ENCODE measurements at places on chromosomes 16 and 17.
A peak's percentile ranks its signal among the peaks of the same experiment; 100 is the strongest.

GRCh38 chr16:11014136-11014535 is 69.8 kb downstream of the CLEC16A start:
- no peak overlapping the region for H3K4me3 ChIP-seq
- no peak overlapping the region for H3K27ac ChIP-seq
- DNase-seq: no peak
- H3K36me3 ChIP-seq: peaks cover 49% of the 10 kb centered on the region

DNA sequence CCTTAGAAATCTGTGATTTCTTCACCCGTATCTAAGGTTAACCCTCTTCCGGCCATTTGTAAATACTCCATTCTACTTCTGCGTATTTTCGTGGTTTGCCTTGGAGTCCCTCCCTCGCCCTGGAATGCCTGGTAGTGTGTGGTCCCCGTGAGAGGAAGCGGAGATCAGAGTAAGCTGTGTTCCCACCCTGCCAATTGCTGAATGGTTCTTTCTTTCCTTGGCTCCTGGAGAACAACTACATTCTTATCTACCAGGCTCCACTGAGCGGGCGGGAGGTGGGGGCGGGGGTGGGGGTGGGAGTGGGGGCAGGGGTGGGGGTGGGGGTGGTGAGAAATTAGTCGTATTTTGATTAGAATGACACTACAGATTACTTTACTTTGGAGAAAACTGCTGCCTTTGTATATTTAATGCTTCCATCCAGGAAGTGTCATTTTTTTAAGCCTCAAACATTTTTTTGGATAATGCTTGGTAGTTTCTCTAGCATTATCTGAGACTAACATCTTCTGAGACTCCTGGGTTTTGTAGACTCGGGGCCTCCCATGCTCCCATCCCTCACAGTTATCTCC is 20.9 kb upstream of the FASN start:
- H3K27ac ChIP-seq: no peak overlapping the region
- no peaks in the 10 kb centered on the region for H3K27me3 ChIP-seq
- H3K36me3 ChIP-seq: peaks cover 6% of the 10 kb centered on the region
- H3K4me3 ChIP-seq: no peak overlapping the region
- H3K4me1 ChIP-seq: peaks cover 21% of the 10 kb centered on the region
- no peak for DNase-seq

DNA sequence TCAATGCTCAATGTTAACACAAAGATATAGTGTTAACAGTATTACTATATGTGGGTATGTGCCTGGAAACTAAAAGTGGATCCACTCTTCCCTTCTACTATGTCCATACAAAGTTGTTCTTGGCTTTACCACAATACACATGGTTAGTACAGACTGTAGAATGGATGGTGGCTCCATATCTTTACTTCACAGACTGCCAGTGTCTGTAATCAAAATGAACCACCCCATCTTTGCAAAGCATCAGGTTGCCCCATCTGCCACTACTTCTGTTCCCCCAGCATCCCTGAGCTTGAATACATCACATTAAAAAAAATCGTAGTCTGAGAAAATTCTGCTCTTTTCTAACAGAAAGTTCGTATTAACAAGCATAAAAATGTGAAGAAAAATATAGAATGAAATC is 30.0 kb downstream of the USP32 start:
- DNase-seq: no peak
- peaks cover 2% of the 10 kb centered on the region for H3K4me1 ChIP-seq
- peaks cover 1% of the 10 kb centered on the region for H3K36me3 ChIP-seq

GRCh38 chr16:6204945-6205344 is 1107.3 kb upstream of the EEF2KMT start:
- H3K27me3 ChIP-seq: no peaks in the 10 kb centered on the region
- no peak overlapping the region for H3K4me3 ChIP-seq
- DNase-seq: no peak
- H3K4me1 ChIP-seq: no peaks in the 10 kb centered on the region

DNA sequence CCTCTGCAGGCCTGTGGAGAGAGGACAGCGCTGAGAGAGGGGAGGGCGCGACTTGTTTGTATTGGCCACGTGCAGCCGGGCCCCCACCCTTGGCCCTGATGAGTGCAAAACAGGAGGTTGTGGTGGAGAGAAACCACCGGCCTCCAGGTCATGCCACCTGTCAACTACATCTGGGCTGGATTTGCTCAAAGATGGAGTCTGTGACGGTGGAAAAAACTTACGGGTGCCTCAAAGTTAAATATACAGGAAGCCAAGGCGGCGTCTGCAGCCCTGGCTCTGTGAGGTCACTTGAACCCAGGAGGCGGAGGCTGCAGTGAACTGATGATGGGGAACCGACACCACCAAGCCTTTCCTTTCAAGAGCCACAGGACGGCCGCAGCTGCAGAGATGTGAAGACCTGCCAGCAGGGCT is 15.7 kb downstream of the C16orf74 start:
- H3K36me3 ChIP-seq: no peaks in the 10 kb centered on the region
- peak; percentile 77 for DNase-seq
- no peak overlapping the region for H3K27ac ChIP-seq
- H3K27me3 ChIP-seq: no peaks in the 10 kb centered on the region
